Activated T-helper 1 cell treated with Interleukin-2 at 50 U/mL for 16 hours (primary cell): ENCODE measurements at places on chromosomes 7 and 10.

- no peak for DNase-seq
Measured at GRCh38 chr10:62903828-62904227, 87.7 kb upstream of the EGR2 start.

GRCh38 chr10:62166331-62167131 is 102.1 kb downstream of the RTKN2 start:
- no peak for DNase-seq

DNA sequence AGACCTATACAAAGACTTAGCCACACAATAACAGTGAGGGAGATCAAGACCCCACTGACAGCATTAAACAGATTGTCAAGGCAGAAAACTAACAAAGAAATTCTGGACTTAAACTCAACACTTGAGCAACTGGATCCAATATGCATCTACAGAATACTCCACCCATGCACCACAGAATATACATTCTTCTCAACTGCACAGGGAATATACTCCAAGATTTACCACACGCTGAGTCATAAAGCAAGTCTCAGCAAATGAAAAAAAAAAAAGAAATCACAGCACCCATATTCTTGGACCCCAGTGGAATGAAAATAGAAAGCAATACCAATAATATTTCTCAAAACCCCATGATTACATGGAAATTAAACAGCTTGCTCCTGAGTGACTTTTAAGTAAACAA is 680.2 kb downstream of the PCDH15 start:
- no peak for DNase-seq

DNA sequence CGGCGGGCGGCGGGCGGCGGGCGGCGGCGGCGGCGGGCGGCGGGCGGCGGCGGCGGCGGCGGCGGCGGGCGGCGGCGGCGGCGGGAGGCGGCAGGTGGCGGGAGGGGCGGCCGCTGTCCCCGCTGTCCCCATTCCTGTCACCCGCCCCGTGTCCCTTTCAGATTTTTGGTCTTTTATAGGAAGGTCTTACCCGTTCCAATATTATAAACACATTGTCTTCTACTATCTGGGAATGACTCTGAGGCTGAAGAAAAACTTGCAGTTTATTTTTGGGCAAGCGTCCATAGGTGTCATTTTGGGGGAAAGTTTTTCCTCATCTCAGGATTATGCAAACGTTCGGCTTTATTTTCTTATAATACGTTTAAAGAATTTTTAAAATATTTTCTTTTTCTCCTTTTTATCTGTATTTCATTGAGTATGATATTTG is 578 bp downstream of the ZNF713 start:
- peak; percentile 1 for DNase-seq

DNA sequence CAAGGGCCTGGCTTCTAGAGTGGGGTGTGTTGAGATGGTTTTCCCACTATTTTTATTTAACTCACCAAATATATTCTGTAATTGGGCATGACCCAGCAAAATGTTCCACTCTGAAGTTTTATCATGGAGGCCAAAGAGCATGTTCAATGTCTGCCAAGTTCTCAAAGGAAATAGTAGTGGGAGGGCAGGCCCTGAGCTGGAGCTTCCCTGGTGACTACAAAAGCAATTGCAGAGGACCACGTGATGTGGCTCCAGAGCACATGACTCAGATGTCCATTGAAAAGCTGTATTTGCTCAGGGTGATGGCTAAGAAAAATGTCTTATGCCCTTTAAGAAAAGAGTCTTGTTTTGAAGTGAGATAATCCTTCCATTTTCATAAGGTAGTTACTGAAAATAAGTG is 1024.8 kb downstream of the LRMDA start:
- DNase-seq: no peak

DNA sequence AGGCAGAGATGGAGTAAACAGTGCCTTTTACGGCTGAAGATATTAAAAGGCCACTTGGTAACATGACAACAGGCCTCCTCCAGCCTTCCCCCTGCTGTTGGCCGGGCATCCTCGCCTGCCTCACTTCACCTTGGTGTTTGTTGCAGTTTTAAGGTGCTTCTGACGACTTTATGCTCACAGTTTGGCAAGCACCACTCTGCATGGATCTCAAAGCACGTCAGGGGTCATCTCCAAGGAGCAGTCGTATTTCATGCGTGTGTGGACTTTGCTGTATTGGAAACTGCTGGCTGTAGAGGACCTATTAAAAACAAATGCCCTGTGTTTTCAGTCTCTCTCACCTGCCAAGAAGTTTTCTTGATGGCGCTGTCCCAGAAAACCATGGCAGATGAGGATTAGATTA is 483.1 kb downstream of the RPS24 start:
- no peak for DNase-seq

DNA sequence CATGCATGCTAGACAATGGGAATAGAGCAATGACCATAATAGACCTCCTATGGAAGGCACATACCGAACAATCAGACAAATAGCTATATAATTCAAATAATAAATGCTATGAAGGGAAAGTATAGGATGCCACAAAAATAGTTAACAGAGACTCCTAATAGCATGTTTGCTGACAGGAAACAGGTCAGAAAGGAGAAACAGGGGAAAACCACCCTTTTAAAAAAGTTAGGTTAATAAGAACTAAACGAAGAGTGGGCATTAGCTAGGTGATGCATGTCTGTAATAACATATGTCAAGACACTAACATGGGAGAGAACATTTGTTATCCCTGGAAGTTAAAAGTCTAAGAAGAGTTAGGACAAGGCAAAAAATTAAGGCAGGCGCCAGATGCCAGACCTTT is 58.9 kb downstream of the ABI1 start:
- no peak for DNase-seq

GRCh38 chr7:15998617-15999016 is 312.1 kb upstream of the MEOX2 start:
- no peak for DNase-seq

- DNase-seq: no peak
Measured at GRCh38 chr7:47145982-47146381, 435.9 kb downstream of the TNS3 start.

DNA sequence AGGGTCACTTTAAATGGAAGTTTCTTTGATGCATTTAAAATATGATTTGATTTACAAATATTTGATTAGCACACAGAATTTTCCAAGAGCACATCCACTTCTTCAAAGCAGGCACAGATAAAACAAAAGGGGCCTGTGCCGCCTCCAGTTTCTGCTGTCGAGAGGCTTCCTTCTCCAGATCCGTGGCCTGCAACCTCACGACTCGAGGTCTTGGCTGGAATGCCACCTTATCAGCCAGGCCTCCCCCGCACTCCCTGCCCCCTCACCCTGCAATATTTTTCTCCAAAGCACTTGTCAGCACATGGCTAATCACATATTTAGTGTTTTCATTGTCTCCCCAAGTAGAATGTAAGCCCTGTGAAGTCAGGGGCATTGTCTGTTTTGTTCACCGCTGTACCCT is 12.5 kb downstream of the PYROXD2 start:
- DNase-seq: no peak

DNA sequence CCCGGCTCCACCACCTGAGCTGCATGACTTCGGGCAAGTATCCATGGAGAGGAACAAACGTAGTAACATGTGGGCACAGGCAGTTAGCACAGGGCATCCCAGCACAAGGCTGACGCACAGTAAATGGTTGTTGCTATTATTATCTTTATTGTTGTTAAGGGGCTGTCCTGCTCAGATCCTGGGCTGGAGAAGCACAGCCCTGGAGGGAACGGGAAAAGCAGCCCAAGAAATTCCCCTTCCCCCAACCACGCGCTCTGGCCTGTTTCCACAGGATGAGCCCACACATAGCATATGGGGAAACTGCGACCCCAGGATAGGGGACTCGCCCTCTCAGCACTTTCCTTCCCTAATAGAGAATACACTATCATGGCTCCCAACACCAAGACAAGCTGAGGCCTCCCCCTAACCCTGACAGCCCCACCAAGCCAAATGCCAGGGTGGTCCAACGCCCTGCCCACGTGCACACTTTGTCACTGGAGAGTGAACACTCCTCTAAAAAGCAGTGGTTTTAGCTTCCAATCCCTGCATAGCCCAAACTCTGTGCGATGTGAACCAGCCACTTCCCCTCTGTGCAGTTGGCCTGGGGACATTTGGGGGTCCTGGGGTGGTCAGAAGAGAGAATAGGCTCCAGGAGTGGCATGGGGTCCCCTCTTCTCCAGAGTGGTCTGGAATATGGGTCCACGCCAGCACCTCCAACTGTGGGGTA is 11.0 kb downstream of the PSD start:
- no peak for DNase-seq

DNA sequence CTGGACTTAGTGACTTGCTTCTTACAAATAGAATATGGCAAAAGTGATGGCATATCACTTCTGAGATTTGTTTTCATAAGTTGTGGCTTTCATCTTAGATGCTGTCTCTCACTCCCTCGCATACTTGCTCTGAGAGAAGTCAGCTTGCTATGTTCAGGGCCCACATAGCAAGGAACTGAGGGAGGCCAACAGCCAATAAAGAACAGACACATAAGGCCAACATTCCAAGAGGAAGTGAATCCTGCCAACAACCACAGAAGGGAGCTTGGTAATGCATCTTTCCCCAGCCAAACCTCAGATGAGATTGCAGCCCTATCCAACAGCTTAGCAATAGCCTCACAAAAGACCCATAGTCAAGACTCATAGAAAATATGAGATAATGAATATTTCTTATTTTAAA is 39.2 kb upstream of the DMTF1 start:
- no peak for DNase-seq

DNA sequence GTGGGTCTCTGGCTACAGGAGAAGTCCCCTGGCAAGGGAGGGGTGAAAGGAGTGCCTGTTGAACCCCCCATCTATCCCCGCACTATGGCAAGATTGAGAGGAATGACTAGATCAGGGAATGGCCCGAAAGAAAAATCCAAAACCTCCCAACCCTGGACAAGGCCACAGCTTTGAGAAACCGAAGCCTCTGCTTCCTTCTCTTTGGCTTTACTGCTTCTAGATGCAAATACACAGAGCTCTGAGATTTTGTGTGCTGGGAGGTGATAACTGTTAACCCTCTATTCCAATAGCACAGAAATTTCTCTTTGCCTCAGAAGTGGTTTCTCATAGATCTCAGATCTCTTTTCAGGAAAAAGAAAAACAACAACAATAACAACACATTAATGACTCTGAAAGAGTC is 15.0 kb downstream of the CAV1 start:
- DNase-seq: no peak

DNA sequence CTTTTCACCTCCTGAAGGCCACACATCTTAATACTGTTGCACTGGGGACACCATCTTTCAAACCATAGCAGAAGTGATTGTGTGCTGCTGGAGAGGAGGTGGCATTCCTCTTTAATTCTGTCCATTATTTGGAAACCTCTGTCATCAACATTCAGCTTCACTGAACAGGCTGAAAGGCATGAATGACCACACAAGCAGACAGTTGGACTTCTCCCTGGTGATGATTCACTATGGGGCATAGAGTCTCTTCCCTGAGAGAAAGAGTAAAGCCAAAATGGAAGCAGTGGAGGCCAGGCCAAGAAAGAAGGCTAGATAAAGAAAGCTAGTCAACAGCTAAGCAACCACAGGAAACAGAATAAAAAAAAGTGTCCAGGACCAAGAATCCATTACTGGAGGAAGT is 113.1 kb upstream of the VSTM2A start:
- no peak for DNase-seq

DNA sequence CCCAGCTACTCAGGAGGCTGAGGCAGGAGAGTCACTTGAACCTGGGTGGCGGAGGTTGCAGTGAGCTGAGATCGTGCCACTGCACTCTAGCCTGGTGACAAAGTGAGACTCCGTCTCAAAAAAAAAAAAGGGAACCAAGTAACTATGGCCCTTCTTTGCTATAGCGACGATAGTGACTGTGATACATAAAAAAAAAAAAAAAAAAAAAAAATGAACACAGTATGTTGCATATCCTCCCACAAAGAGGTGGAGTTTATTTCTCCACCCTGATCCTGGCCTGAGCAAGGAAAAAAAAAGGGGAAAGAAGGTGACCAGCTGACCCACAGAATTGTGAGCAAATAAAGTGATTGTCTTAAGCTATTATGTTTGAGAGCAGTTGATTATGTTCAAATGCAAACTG is 42.3 kb upstream of the STEAP1B start:
- DNase-seq: no peak

DNA sequence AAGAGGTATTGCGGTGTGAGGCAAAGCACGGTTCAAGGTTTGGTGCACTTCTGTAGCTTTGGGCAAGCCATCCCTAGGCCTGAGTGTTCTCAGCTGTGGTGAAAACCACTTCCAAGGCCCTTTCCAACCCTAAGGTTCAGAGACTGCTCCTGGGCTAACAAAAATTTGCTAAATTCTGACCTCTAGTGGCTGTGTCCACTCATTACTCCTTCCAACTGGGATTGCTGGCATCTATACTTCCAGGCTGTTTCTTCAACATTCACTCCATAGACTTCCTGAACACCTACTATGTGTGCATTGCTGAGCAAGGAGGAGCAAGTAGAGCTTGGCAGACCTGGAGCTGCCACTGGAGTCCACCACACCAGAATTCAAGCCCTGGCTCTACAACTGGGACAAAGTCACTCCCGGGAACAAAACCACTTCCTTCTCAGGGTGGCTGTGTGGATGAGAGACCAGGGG is 29.3 kb upstream of the SH3PXD2A start:
- no peak for DNase-seq

DNA sequence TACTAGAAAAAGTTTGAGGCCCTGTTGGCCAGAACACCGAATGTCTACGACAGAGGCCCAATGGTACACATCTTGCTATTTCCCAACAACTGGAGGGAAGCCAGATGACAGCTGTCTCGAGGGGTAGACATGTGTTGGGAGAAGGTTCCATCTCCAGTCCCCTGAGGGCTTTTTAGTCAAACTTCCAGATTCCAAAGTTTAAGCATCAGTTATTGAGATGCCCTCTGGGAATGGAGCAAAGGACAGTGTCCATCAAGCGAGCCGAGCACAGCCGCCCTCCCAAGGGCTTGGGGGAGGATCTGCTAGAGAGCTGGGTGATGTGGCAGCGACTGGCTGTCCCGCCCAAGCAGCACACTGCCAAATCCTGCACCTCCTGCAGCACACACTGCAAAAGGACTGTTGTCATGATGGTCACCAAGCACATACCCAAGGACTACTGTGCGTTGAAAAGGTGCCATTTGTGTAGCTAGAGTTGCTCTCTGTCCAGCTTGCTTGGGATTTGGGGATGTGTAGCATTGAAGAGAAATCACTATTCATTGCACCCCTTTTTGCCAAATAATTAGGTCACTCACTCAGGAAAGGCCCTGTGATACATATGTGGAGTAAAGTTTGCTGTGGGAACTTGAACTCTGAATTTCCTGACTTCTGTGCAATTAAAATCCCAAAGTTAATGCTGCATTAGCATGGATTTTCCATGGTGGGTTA is 164.6 kb downstream of the TRIL start:
- DNase-seq: no peak

DNA sequence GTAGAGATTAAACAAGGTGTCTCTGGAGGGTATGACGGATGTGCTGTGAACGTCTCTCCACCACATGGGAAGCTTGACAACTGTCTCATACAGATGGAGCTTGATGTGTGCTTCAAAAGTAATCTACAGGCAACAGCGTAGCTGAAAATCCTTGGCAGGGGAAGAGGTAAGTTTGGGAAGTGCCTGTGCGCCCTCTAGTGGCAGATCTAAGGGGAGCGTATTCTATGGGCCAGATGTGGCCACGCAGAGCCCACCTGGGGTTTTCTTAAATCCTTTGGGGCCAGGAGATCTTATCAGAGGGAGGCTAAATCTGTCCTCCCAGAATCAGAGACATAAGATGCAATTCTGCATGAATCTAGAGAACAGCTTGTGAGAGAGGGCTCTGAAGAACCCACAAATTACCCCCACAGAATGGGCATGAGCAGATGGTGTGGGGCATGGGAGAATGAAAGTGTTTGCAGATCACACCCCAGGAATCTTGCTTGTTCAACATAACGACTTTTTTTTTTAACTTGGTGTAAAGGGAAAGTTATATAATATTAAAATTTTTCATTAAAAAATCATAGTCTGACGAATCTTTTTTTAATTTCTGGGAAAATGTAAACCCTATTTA is 91.2 kb upstream of the MPP7 start:
- peak; percentile 35 for DNase-seq

GRCh38 chr10:98332623-98333269 is 64.8 kb upstream of the LOXL4 start:
- no peak for DNase-seq
